SHP77 (cell line): ENCODE measurements at places on chromosomes 6 and 20.

DNA sequence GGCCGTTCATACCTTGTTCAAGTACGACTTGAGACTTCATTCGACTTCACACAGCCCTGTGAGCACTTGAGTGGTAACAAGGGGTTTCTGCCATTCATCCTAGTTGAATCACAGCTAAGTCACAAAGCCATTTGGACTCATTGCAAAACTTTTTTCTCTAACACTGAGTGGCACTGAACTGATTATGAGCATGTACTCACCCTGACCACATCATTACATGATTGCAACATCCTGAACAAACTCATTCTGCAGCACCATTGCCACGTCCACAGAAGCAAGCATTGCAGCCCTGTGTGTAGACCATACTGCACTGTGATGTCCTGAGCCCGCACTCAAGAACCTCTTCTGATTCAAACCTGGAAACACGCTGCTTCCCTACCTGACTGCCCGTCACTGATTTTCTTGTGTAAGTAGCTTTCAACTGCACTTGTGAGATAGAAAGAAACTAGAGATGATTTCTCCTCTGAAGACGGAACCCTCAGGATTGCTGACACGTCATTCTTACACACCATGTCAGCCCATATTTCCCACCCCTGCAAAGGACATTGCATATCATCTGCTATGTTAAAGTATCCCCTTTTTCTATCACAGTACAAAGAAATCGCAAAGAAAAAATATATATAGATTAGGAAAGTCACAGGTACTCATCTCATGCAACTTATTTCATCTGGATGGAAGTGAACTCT, 81.6 kb downstream of the C6orf118 start:
- no peak for DNase-seq

- DNase-seq, result no peak
Observed at GRCh38 chr20:4726710-4727397, 5.1 kb downstream of the PRND start.

DNA sequence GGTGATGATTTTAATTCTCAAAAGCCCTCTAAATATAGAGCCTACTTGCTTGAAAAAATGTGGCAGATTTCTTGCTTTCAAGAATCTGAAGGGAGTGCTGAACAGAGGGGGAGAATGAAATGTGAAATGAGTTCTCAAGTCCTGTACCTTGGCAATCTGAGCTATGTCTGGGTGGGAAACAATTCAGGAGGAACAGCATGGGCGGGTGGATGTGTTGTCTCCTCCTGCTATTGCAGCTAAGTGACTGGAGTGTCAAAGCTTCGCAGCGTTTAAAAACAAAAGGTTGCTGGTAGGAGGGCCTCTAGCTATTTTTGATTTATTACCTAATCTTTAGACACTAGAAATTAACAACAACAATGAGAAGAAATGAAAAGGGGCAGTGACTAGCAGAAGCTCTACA, 102.5 kb upstream of the ARG1 start:
- DNase-seq, result no peak

- DNase-seq, result no peak
Observed at GRCh38 chr6:81950877-81951276, 198.4 kb upstream of the TENT5A start.

DNA sequence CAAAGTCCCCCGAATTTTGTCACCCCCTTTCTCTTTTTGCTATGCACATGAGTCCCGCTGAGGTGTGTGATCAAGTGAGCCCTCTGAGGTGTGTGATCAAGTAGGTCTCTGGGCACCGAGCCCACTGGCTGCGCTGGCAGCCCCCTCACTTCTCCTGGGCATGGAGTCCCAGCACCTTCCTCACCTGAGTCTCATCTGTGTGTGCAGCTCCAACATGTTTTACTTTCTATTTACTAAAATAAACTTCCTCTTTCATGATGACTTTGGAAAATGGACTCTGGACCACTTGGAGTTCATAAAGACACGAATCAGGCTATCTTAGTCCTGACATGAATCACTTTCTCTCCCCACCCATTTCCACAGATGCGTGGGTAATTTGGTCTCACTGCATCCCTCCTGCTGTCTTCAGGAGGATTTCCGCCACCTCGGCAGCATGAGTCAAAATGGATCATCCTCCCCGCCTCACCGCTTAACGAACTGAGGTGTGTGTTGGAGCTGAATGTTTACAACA, 39.8 kb downstream of the PRDM1 start:
- DNase-seq, result no peak

DNA sequence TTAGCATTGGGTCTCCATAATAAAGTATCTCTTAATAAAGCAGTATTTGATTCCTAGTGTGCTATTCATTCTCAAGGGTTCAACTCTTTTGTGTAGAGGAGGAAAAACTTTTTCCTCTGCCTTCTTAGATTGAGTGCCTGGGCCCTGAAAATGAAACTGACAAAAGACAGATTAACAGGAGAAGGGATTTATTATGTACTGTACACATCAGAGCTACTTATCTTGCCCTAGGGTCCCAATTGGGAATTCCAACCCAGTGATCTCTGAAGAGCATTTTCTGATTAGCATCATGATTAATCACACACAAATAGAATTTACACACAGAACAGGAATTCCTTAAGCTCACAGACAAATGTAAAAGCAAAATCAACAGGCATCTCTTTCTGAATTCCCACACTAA, 128.9 kb downstream of the CD164 start:
- no peak for DNase-seq

DNA sequence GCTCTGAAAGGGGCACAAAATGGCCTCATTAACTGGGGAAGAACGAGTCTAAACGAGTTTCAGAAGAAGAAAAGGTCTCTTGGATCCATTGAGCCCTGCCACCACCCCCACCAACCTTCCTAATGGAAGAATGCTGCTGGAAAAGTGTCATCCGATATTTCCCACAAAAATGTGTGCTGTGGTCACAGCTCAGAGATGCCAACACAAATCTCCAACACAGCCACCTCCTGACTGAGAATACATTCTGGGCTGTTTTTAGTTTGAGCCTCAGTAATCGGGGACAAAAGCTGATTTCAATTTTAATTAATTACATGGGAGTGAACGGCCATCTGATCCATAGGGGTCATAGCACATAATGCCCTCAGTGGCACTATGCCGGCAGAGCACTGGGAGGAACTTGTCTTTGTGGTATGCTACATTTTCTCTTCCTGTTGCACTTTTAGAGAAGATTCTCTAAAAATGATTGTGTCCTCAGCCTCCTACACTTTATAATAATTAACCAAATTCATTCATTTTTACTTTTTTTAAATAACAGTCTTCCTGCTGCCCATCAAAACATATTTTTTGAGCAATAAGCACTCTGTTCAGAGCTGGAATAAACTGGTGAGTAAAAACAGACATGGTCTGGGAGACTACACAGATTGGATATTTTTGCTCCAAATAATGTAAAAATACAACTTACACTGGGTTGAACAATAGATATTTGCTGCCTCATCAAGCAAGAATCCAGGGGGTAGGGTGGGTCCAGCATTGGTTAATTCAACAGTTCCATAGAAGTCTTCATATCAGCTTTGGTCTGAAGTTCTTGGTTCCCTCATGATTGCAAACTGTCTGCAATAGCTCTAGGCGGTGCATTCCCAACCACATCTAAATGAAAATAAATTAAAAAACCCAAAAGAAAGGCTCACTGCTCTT, 143.6 kb upstream of the TMEM170B start:
- no peak for DNase-seq

DNA sequence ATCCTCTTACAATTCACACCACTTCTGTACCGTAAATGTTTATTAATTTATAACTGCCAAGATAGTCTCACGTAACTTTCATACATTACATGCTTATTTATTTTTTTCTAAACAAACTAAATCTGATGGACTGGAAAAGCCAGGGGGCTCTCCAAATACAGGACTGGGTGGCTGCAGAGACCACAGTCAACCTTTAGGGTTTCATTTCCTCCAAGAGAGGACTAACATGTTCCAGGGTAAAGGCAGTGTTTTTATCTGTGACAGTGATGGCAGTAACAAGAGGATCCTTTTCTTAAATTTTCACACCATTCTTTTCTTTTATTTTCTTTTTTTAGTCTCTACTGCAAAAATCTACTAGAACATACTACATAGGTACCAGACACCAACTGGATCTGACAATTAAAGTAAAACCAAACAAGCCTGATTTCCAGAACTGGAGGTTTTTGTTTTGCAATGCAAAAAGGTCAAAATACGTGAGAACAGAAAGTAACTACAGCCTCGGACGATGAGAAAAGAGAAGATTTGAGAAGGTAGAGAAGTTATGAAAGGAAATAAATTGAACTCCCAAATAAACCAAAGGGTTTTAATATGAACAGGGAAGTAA, 1.2 kb downstream of the LMBRD1 start:
- DNase-seq, result no peak

DNA sequence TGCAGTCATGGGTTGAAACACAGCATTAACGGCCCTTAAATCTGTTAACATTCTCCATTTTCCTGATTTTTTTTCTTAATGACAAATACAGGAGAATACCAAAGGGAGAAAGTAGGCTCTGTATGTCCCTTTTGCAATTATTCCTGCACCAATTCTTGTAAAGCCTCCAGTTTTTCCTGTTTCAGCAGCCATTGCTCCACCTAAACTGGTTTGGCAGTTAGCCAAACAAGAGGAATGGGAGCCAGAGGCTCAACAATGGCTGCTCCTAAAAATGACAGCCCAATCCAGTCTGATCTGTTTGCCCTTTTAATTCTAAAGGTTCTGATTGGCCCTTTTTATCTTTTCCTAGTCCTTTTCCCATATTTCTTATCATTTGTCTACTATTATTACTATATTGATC, 284.2 kb upstream of the SGK1 start:
- DNase-seq, result no peak

GRCh38 chr6:135126729-135127128, 54.4 kb upstream of the MYB start:
- DNase-seq, result no peak

DNA sequence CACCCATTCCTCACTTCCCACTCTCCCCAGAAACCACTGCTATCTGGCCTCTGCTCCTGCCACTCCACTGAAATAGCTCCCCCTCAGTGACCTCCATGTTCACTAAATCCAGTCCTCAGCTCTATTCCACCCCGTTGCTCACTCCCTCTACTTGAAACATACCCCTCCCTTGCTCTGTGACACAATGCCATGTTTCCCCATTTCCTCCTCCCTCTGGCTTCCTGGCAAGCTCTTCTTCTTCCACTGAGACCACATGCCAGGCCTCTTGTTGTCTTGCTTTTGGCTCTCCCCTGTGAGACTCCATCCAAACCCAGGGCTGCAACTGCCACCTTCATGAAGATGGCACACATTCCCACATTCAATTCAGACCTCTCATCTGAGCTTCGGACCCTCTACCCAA, 13.9 kb downstream of the TMEM151B start:
- no peak for DNase-seq

DNA sequence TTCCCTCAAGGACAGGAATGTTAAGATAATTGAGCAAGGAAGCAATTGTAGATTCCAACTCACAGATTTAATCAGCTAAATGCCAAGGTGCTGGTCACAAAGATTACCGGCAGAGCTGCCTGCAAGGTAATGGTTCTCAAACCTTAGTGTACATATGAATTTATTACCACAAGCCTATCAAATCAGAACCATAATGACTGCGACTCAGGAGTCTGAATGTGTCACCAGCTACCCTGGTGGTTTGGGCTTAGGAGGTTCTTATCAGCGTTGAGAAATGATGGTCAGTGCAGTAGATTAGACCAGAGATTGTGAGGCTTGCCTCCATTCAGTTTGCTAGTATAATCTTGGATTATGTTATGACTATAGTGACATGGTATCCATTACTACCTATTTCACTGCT, 78.9 kb downstream of the MTFR2 start:
- no peak for DNase-seq

- DNase-seq, result no peak
Observed at GRCh38 chr6:11810854-11811643, 32.4 kb upstream of the ADTRP start.

- DNase-seq, result no peak
Observed at GRCh38 chr6:119890470-119890869, 540.9 kb upstream of the MAN1A1 start.

- no peak for DNase-seq
Observed at GRCh38 chr6:2763345-2763841, 1.8 kb upstream of the WRNIP1 start.

- no peak for DNase-seq
Observed at GRCh38 chr6:3820563-3820962, 28.6 kb upstream of the FAM50B start.

DNA sequence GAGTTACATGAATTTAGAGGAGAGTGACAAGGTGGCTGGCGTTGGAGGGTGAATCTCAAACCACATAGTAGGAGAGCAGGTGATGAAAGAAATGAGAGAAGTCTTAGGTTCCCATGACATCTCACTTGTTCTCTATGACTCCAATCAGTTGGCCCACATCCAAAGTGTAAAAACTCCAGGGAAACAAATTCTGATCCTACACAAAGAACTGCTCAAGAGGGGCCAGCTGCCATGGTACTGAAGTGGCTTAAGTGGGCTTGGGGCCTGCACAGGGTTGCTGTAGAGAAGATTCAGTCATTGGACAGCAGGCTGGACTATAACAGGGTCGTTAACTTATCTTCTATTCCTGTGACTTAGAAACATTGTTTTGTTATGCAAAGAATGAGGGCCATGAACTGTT, 7.6 kb upstream of the ADGRF4 start:
- no peak for DNase-seq

DNA sequence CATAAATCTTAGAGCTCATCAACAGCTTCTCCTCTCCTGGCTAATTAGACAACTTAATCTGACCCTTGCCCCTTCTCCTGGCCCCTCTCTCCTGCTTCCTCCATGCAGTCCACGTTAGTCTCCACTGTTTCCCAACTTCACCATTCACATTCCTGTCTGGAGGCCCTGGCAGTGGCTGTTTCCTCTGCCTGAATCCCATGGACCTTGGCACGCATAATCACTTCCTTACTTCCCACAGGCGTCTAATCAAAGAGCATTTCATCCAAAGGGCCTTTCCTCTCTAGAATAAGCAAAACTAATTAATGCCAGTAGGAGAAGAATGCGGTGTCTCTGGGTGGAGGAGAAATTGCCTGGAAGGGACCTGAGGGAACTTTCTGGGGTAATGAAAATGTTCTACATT, 16.4 kb upstream of the XRN2 start:
- no peak for DNase-seq

DNA sequence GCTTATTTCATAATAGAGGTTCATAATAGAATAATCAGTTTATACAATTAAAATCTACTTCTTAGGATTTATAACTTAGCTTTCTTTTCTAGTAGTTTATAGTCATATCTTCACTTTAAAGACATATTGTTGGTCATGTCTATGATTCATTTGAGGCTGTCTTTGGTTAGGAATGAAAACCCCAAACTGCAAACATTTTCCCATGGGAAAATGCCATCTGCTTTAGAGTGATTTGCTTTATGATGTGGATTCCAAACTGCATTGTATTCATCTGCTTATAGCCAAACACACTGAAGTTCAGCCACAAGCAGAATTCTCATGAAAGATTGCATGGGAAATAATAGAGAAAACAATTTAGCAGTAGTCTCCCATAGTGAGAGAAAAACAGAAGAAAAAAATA, 128.0 kb downstream of the RFPL4B start:
- DNase-seq, result no peak

DNA sequence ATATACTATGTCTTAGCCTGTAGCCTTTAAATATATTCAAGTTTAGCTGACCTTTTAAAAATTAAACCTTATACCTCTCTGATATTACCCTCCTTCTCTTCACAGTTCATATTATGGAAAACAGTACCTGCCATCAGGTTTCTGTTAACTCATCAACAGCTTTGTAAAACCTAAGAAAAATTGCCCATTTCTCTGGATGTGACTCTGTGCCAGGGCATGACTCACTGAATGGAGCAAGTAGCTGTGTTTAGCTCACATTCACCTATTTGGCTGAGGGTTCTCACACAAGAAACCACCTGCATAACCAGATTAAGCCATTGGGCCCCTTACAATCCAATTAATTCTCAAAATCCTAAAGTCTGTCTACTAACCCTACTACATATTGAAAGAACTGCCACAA, 678.8 kb upstream of the MARCKS start:
- no peak for DNase-seq

GRCh38 chr6:78398292-78398691, 469.1 kb upstream of the IRAK1BP1 start:
- DNase-seq, result no peak
